Activated naive CD8-positive, alpha-beta T cell treated with anti-CD3 and anti-CD28 coated beads for 36 hours (primary cell): ENCODE measurements at places on chromosomes 6 and 20.

- no peaks in the 10 kb centered on the region for H3K36me3 ChIP-seq
- no peak for DNase-seq
- H3K4me3 ChIP-seq: no peak overlapping the region
- H3K4me1 ChIP-seq: no peaks in the 10 kb centered on the region
- peaks cover 3% of the 10 kb centered on the region for H3K27me3 ChIP-seq
These were observed 156.0 kb downstream of the DST start for GRCh38 chr6:56486681-56487080.

- H3K4me1 ChIP-seq: peaks cover 10% of the 10 kb centered on the region
- no peaks in the 10 kb centered on the region for H3K36me3 ChIP-seq
- no peak overlapping the region for H3K27ac ChIP-seq
- DNase-seq: no peak
These were observed 46.8 kb downstream of the DSTN start for GRCh38 chr20:17616480-17617211.

DNA sequence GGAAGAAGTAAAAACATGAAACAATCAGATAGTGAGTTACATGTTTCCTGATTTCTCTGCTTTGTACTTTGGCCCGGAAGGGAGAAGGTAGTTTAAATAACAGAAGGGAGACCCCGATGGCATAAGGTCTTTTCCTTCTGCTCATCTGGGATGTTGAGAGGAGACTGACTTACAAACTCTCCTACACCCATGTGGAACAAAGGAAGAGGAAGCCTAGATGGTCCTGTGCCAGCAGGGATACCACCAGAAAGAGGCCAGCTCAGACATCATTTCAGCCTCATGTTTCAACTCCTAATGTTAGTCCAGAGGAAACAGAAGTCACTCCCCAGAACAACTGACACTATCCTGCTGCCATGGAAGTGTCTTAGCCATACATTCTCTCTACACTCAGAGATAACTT lies 250.7 kb upstream of the NOX3 start:
- H3K4me3 ChIP-seq: no peak overlapping the region
- peaks cover 17% of the 10 kb centered on the region for H3K27me3 ChIP-seq
- H3K36me3 ChIP-seq: no peaks in the 10 kb centered on the region
- no peaks in the 10 kb centered on the region for H3K4me1 ChIP-seq
- no peak for DNase-seq

DNA sequence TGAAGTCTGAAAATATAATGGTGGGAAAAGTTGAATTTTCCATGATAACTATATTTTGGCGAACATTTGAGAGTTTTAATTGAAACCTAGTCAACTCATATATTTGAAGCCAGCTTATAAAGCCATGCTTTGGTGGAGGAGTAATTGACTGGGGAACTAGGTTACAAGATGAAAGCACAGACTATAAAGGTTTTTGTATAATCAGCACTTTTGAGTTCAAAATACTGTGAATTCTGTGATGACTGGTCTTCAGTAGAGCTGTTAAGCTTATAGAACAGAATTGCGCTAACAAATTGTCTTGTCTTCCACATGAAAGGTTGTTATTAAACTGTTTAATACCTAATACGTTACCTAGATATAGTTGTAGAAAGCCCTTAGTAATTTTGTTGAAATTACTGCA lies 159.1 kb upstream of the SCGN start:
- no peak overlapping the region for H3K4me3 ChIP-seq
- H3K27me3 ChIP-seq: no peaks in the 10 kb centered on the region
- H3K36me3 ChIP-seq: peaks cover 4% of the 10 kb centered on the region
- peaks cover 8% of the 10 kb centered on the region for H3K4me1 ChIP-seq

DNA sequence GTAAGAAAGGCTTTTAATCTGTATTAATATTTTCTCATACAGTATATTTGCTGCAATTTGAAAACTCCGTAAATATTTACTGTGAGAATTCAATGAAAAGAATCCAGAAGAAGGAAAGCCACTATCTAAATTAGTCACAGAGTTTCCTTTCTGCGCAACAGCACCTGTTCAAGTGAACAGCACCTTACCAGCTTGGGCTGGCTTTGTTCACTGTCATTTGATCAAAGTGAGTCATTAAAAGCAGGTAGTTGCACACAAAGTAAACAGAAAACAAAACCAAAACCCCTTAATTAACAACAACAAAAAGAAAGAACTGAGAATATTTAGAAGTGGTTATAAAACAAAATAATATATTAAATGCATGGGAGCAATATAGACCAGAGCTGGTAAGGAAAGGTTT lies 12.8 kb downstream of the SMLR1 start:
- DNase-seq: no peak
- no peaks in the 10 kb centered on the region for H3K27me3 ChIP-seq
- no peaks in the 10 kb centered on the region for H3K4me1 ChIP-seq
- no peaks in the 10 kb centered on the region for H3K36me3 ChIP-seq
- H3K27ac ChIP-seq: no peak overlapping the region

- no peak overlapping the region for H3K4me3 ChIP-seq
- H3K4me1 ChIP-seq: no peaks in the 10 kb centered on the region
- no peak overlapping the region for H3K27ac ChIP-seq
- no peak for DNase-seq
- no peaks in the 10 kb centered on the region for H3K27me3 ChIP-seq
These were observed 293.2 kb downstream of the BTBD9 start for GRCh38 chr6:38346291-38347079.

DNA sequence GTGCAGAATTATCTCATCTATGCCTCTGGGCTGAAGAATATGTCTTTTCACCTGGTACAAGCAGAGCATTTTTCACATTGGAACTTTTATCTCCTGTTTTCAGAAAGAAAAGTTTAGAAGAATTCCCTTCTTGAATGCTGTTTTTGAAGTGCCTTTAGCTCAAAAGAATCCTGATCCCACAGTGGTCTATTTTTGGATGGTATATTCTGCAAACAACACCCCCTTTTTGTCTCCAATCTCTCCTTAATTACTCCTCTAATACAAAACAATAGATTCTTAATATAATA lies 57.7 kb upstream of the HFE start:
- peak overlapping the region; percentile 77 for H3K27ac ChIP-seq
- H3K36me3 ChIP-seq: peaks cover 6% of the 10 kb centered on the region
- peaks cover 54% of the 10 kb centered on the region for H3K4me1 ChIP-seq
- H3K27me3 ChIP-seq: peaks cover 20% of the 10 kb centered on the region
- no peak overlapping the region for H3K4me3 ChIP-seq
- no peak for DNase-seq

GRCh38 chr6:6891949-6892461 lies 215.8 kb upstream of the RREB1 start:
- peaks cover 9% of the 10 kb centered on the region for H3K4me1 ChIP-seq
- H3K4me3 ChIP-seq: no peak overlapping the region
- H3K36me3 ChIP-seq: no peaks in the 10 kb centered on the region
- H3K27me3 ChIP-seq: no peaks in the 10 kb centered on the region
- DNase-seq: no peak

- H3K27ac ChIP-seq: no peak overlapping the region
- no peak overlapping the region for H3K4me3 ChIP-seq
- H3K4me1 ChIP-seq: peaks cover 3% of the 10 kb centered on the region
- DNase-seq: no peak
- H3K36me3 ChIP-seq: peaks cover 10% of the 10 kb centered on the region
- H3K27me3 ChIP-seq: no peaks in the 10 kb centered on the region
These were observed 322.2 kb downstream of the ZFAND3 start for GRCh38 chr6:38141716-38142115.

- H3K4me1 ChIP-seq: no peaks in the 10 kb centered on the region
- H3K27me3 ChIP-seq: peaks cover 17% of the 10 kb centered on the region
- no peak overlapping the region for H3K27ac ChIP-seq
These were observed 37.1 kb upstream of the TFAP2A start for GRCh38 chr6:10451828-10452509.

DNA sequence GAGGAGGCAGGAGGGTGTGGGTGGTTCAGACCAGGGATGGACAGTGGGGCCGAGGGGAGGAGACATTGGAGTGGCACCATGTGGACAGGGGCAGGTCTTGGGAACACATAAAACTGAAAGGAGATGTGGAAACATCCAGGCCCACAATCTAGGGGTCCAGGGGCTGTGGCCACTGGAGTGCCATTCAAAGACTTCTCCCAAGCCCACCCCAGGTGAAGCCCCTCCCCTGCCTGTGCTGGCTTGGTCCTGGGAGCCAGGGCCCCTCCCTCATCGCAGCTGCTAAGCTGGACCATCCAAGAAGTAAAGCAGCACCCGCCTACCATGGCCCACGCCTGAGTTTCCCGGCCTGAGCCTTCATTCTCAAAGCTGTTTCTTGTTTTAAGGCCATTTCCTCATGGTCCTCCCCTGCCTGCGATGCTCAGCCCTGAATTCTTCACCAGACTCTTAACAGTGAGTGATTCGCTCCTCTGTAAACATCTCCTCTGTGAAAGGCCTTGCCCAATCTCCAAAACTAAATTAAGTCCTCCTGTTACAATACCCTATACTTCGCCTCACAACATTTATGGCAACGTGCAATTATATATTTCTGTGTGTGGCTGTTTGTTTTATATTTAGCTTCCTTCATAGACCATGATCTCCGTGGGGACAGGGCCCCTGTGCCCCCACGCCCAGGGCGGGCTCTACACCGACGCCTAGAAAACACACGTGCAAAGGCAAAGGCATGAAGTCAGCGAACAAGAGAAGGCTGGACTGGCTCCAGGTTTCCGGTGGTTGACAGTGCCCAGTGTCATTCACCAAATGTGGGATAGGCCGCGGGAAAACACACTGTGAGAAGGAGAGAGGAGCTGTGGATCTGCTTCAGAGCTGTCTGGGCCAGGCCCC lies 267.8 kb downstream of the ERMARD start:
- peaks cover 18% of the 10 kb centered on the region for H3K27me3 ChIP-seq
- H3K27ac ChIP-seq: no peak overlapping the region
- no peak overlapping the region for H3K4me3 ChIP-seq
- H3K36me3 ChIP-seq: no peaks in the 10 kb centered on the region

- no peaks in the 10 kb centered on the region for H3K36me3 ChIP-seq
- no peak for DNase-seq
- H3K4me1 ChIP-seq: no peaks in the 10 kb centered on the region
- H3K27me3 ChIP-seq: peaks cover 10% of the 10 kb centered on the region
- H3K4me3 ChIP-seq: no peak overlapping the region
These were observed 26.2 kb downstream of the CCN2 start for GRCh38 chr6:131924881-131925474.

GRCh38 chr6:168309183-168309582 lies 10.4 kb downstream of the DACT2 start:
- H3K27ac ChIP-seq: no peak overlapping the region
- no peaks in the 10 kb centered on the region for H3K36me3 ChIP-seq
- no peaks in the 10 kb centered on the region for H3K4me1 ChIP-seq
- H3K27me3 ChIP-seq: peaks cover 24% of the 10 kb centered on the region
- DNase-seq: no peak
- no peak overlapping the region for H3K4me3 ChIP-seq

DNA sequence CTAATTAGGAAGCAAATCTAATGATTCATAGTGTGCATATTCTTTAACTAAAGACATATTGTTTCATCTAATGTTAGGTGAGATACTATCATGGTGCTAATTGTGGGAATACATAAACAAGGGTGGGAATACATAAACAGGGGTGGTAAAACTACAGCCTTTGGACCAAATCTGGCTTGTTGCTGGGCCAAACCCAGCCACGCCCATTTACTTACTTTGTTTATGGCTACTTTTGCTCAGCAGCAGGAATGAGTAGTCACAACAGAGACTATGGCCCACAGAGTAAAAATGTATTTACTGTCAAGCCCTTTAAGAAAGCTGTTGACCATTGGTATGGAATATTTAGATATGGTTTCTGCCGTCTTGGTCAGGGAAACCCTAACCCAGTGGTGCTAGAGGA lies 31.7 kb downstream of the FAM135A start:
- no peaks in the 10 kb centered on the region for H3K4me1 ChIP-seq
- H3K27me3 ChIP-seq: no peaks in the 10 kb centered on the region
- no peak for DNase-seq
- H3K27ac ChIP-seq: no peak overlapping the region
- H3K4me3 ChIP-seq: no peak overlapping the region
- peaks cover 35% of the 10 kb centered on the region for H3K36me3 ChIP-seq

DNA sequence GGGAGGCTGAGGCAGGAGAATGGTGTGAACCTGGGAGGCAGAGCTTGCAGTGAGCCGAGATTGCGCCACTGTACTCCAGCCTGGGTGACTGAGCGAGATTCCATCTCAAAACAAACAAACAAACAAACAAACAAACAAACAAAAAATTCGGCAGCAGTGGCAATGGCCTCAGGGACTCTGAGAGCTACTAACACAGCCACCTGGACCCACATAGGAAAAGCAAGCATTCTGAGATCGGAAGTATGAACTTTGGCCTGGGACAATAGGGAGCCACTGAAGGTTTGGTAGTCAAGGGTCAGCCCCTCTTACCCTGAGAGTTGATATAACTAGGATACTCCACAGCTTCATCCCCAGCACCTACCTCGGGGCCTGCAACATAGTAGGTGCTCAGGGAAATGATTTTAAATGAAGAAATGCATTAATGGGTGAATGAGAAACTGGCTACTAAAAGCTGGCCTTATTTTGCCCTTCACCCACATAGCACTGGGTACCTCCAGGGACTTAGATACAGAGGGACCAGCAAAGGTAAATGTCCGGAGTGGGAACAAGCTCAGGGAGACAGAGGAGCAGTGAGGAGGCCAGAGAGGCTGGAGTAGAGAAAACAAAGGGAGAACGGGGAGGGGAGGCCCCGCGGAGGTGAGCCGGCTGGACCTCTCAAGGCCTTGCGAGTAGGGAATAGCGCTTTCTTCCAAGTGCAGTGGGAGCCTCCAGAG lies 46.6 kb upstream of the PTGIS start:
- no peak for DNase-seq
- no peak overlapping the region for H3K4me3 ChIP-seq
- no peaks in the 10 kb centered on the region for H3K36me3 ChIP-seq
- H3K27ac ChIP-seq: no peak overlapping the region
- peaks cover 13% of the 10 kb centered on the region for H3K27me3 ChIP-seq

DNA sequence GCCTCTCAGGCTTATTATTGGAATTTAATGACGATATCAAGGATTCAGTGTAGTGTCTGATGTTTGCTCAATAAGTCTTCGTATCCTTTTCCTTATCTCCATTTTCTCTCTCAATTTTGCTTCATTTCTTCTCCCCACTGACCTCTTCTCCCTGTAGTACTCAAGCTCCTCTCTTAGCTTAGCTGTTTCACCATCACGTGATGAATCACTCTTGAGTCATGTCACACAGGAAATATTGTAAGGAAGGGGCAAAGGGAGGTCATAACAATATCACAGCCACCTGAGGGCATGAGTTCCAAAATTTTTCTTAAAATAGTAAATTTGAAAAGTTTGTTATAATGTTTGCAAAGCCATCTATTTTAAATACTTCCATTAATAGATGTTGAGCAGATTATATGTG lies 392.2 kb upstream of the MARCKS start:
- H3K36me3 ChIP-seq: no peaks in the 10 kb centered on the region
- DNase-seq: no peak
- no peak overlapping the region for H3K27ac ChIP-seq
- H3K27me3 ChIP-seq: no peaks in the 10 kb centered on the region
- no peak overlapping the region for H3K4me3 ChIP-seq
- no peaks in the 10 kb centered on the region for H3K4me1 ChIP-seq
